Hematopoietic multipotent progenitor cell treated with erythropoietin and hydrocortisone succinate and interleukin-3 and kit ligand, for 6 days (in vitro differentiated cells): ENCODE measurements at places on chromosomes 2 and 18.

GRCh38 chr2:36707050-36707449, 10.5 kb downstream of the VIT start:
- no peak for DNase-seq

GRCh38 chr2:120865656-120866055, 130.0 kb downstream of the GLI2 start:
- no peak for DNase-seq

- DNase-seq = no peak
Measured at GRCh38 chr2:163558251-163559021, 177.4 kb downstream of the FIGN start.

- DNase-seq = no peak
Measured at GRCh38 chr2:219998107-219998506, 370.7 kb downstream of the SLC4A3 start.

DNA sequence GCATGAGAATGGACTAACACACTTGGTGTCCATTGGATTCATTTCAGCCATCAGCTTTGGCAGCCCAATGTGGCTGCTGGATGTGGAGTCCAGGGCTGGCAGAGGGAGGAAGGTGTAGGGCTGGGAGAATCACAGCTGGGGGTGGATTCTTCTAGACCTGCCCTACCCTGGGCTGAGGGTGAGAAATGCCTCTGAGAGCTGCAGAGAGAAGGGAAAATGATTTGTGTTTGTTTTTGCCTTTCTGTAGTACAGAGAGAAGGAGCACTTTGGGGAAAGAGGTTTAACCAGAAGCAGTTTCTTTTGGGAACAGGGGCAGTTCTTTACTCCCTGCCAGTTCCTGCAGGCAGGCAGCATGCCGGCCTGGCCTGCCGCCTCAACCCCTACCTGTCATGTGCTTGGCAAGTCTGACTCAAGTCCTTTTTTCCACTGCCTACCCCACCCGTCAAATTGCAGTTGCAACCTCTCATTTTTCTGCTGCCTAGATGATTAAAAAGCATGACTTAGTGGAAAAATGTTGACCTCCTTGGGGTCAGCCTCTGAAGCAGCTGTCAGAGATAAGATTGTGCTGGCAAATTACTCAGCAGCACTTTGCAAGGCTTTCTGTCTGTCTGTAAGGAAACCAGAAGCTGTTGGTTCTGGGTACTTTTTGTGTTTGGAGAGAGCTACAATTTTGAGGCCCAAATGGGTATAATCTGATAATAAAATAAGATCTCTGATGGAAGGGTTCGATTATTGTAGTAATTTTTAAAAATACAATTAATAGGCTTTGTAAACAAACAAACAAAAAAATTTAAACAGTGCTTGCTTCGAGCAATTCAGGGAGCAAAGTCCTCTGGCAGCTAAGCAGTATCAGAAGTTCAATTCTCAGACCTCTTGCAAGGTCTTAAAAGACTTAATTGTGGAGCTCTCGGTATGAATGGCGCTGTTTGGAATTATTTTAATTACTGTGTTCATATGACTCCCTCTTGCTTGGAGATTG, 21.7 kb downstream of the LBH start:
- DNase-seq = peak; percentile 98

DNA sequence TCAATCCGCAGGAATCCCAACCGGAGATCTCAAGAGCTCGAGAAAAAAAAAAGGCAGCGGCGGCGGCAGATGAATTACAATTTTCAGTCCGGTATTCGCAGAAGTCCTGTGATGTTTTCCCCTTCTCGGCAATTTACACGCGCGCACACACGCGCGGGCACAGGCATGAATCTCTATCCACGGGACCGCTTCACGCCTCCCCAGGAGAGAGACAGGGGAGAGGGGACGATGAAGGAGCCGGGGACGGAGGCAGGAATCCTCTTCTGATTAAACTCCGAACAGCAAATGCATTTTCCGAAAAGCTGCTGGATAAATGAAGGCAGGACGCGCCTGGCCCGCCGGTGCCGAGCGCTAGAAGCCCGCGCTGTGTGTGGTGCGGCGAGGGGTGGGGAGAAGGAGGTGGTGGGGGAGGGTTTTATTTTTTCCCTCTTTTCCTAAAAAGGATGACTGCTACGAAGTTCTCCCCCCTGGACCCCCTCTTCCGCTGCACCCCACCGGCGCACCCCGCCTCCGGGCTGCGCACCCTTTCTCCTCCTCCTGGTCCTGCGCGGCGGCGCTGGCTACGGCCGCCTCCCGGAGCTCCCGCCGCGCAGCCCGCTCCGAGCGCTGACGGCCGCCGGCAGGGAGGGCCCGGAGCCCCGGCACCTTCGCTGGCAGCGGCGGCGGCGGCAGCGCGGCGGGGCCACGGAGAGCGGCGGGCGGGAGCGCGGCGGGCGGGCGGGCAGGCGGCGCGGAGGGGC, at the start of gene BCL2:
TSS of gene BCL2 (minus strand) at position 387 of the 740 bp plus-strand sequence.
- peak; percentile 66 for DNase-seq

DNA sequence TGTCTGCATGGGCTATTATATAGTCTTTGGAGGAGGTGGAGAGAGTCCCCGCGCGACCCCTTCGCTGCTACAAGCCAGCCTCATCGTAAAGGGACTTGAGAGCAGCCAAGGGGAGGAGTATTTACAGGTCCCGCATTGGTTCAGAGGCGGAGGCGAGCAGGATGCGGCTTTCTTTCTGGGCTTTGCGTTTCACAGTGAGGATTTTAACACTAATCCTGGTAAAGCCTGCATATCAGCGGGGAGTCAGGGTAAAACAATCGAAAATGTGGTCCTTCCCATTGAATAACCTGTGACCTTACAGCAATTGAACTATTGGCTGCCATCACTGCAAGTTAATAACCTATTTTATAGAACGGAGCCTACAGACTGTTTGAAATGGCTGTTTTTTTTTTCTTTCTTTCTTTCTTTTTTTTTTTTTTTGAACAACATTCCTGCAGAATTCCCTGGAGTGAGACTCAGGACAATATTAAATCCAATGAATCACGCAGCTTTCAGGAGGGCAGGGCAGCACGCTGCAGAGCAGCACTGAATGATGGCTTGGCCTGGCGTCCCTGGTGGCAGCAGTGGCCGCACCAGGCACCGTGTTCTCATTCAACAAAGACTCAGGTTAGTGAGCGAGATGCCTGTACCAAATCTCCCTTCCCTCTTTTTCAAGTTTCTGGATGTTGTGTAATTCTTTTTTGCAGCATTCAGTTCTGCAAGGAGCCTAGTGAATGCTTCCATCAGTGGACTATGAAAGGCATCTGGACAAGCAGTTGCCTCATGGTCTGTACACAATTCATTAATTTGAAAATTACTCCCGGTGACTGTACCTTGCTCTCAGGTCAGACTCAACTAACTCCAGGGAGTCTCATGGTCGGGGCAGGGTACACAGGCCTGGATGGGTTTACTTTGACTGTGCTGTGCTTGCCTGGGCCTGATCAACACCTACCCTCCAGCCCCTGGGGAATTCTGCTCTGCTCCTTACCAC, 19.8 kb downstream of the SMIM21 start:
- DNase-seq = no peak

- peak; percentile 9 for DNase-seq
Measured at GRCh38 chr2:40451918-40452605, at the start of gene SLC8A1. SLC8A1 (minus strand) TSS chr2:40452090.

DNA sequence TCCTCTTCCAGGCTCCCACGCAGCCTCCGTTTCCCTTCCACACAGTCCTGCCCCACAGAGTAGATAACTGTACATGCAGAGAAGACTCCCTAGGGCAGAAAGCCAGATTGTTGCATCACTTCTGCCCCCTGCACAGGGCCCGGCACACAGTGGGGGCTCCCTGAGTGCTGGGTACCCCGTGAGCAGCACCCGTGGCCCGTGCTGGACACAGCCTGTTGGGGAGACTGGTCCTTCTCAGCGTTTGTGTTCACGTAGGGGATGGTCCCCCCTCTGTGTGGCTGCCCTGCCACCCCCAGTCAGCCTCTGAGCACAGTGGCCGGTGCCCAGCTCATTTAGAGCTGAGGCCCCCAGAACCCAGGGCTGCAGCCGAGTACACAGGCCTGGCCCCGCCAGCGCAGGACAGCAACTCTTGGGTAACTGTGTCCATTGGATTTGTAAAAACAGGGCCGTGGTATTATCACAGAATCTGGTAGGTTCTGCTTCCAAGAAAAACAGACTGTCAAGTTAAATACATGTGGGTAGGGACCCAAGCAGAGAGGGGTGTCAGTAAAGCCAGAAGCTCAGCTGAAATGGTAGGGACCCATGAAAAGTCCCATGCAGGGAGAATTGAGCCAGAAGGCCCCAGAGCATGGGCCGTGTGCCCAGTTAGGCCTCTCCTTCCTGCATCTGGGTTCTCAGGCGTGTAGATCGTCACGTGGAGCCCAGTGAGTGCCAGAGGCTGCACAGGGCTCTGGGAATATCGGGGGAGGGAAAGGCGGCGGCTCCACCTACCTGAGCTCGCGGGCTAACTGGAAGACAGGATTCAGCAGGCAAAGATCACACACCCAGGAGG, 257.3 kb downstream of the ATAD2B start:
- DNase-seq = no peak

GRCh38 chr18:76894566-76895346, 72.4 kb downstream of the ZNF236 start:
- no peak for DNase-seq

- DNase-seq = no peak
Measured at GRCh38 chr18:73918816-73919215, 228.8 kb downstream of the FBXO15 start.

- no peak for DNase-seq
Measured at GRCh38 chr2:118403658-118404451, 315.6 kb downstream of the INSIG2 start.

- DNase-seq = no peak
Measured at GRCh38 chr2:118644190-118644589, 203.3 kb downstream of the EN1 start.

- no peak for DNase-seq
Measured at GRCh38 chr2:54470266-54470938, 14.3 kb downstream of the SPTBN1 start.

- no peak for DNase-seq
Measured at GRCh38 chr18:73690222-73690621, 457.4 kb downstream of the FBXO15 start.

DNA sequence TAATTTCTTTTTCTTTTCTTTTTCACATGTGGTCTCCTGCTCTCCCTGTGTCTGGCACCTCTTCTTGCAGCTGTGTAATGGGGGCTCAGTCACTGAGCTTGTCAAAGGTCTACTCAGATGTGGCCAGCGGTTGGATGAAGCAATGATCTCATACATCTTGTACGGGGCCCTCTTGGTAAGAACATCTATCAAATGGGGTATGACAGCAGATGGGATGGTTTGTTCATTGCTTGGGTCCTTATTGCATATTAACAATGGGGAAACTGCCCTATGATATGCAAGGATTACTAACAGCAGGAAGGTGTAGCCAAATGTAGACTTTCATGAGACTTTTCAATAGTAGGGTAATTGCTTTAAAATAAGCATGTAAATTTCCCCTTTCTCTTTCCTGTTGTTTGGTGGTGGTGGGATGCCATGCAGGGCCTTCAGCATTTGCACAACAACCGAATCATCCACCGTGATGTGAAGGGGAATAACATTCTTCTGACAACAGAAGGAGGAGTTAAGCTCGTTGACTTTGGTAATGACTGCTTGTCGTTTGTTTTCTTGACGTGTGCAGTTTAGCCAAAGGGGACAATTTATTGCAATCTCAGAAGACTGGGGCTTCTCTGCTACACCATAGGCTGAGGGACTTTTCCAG, 36.5 kb downstream of the MYO3B start:
- DNase-seq = no peak

GRCh38 chr2:59232394-59233165, 991.5 kb upstream of the FANCL start:
- no peak for DNase-seq

GRCh38 chr2:55862673-55863390, 60.8 kb downstream of the EFEMP1 start:
- no peak for DNase-seq
